ENCODE measurements at places on chromosomes 6 and 20.

GRCh38 chr6:170363255-170363654 is 56.7 kb downstream of the FAM120B start:
- no peak for DNase-seq

GRCh38 chr20:9940329-9940728 is 94.5 kb upstream of the ANKEF1 start:
- DNase-seq = no peak

DNA sequence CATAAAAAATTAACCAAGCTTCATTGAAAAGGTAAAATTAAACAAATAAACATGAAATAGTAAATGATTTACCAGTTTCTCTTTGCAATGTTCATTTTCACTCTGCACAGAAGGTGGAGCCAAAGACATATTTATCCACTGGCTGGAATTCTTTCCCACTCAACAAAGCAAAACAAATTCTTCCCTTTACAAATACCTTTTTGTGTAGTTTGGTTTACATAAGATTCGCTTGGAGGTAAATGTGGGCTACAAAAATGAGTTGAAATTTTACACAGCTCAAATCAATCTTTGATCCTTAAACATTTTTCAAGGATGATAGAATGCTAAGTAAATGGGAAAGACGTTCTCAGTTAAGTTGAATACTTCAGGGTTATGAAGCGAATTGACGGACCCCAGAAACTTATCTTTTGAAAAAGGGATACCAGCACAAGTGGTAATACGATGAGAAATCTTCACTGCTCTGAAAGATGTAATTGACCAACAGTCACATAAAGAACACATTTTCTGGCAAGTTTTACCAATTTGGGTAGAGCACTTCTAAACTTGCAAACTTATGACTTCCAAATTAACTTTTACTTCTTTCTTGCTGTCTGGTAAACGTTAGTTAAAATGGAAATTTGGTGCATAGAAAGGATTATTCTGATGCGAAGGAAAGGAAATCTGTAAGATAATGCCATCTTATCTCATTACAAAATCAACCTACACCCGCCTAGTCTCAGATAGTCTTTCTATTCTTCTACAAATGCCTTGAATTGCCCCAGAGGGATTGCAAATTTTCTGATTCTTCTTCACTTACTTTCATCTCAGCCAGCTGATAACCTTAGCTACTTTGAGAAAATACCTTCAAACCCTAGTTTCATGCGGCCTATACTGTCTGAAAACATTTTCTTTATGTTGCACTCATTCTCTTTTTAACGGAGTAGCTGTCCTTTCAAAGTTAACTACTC is 4.7 kb upstream of the GJA1 start:
- DNase-seq = no peak

- no peak for DNase-seq
These were observed 78.2 kb upstream of the PTPRK start for GRCh38 chr6:128598571-128598970.

- no peak for DNase-seq
These were observed 11.7 kb downstream of the ACSS1 start for GRCh38 chr20:25046181-25046641.

- DNase-seq = no peak
These were observed 149.8 kb downstream of the EYS start for GRCh38 chr6:65557224-65557623.

GRCh38 chr6:161922631-161923119 is 648.8 kb upstream of the AGPAT4 start:
- DNase-seq = no peak
